ENCODE measurements at places on chromosomes 16 and 17. TPM values are rescaled to one million over a fixed set of nuclear protein-coding genes. Genes with fewer than 3 reads are reported as not detected.

Gene SLC13A2
- not detected for total RNA-seq

Gene ABCC11
- 0.22 TPM for total RNA-seq

Gene ALOX12
- total RNA-seq, result not detected

Gene SSTR5
- total RNA-seq, result 0.69 TPM

Gene CHAD
- total RNA-seq, result 0.89 TPM

Gene MYOCD
- 0.94 TPM for total RNA-seq

Gene ANKRD40CL
- not detected for total RNA-seq

Gene MRC2
- total RNA-seq, result 75.3 TPM

Gene TEX14
- total RNA-seq, result 0.30 TPM

Gene KIF22
- total RNA-seq, result 44.0 TPM

Gene HCRT
- not detected for total RNA-seq

Gene CD68
- total RNA-seq, result 13.3 TPM

Gene ITGAX
- total RNA-seq, result 7.2 TPM

Gene KRTAP4-1
- total RNA-seq, result not detected

Gene TERB1
- total RNA-seq, result not detected

Gene C16orf89
- 416 TPM for total RNA-seq

All from spinal cord (tissue), 10 donors.